Right atrium auricular region (tissue), 2 donors: ENCODE measurements at places on chromosomes 4 and X.

DNA sequence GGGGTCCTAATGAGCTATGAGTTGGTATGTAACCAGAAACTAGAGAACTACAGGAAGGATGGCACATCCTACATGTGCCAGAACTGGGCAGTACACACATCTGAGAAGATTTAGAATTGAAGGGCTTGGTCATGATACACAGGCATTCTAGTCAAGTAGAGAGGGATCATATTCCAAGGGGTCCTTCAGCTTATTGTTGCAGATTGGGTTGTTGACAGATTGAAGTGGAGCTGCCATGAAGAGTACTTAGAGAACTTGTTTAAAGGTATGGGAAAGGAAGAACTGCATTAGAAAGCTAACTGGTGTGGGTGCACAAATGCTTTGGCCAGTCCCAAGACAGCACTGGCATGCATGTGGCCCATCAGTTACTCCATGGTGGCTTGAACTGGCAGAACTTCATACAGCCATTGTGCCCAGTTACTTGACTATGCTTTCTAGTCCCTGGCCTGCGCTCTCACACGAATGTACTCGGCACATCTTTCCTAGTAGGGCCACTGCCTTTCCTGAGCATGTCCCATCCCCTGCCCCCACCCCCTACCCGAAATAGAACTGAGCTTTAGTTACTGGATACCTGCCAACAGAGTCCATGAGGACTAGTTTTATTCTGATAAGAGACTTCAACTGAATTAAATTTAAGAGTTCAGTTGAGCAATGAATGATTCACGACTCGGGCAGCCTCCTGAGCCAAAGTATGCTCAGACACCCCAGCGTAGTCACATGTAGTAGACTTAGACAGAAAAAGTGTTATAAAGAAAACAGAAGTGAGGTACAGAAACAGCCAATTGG, 64.0 kb downstream of the CCNG2 start:
- H3K4me3 ChIP-seq, result no peak overlapping the region
- H3K27ac ChIP-seq, result no peak overlapping the region
- peaks cover 6% of the 10 kb centered on the region for H3K4me1 ChIP-seq
- H3K36me3 ChIP-seq, result no peaks in the 10 kb centered on the region
- H3K27me3 ChIP-seq, result no peaks in the 10 kb centered on the region
- peak; percentile 70 for DNase-seq

GRCh38 chrX:54230435-54231148, 47.5 kb upstream of the FAM120C start:
- no peak overlapping the region for H3K4me3 ChIP-seq
- H3K27me3 ChIP-seq, result no peaks in the 10 kb centered on the region
- no peak overlapping the region for H3K27ac ChIP-seq
- no peaks in the 10 kb centered on the region for H3K36me3 ChIP-seq

GRCh38 chr4:168605411-168605810, 108.6 kb downstream of the PALLD start:
- no peak for DNase-seq
- no peaks in the 10 kb centered on the region for H3K36me3 ChIP-seq
- H3K4me1 ChIP-seq, result no peaks in the 10 kb centered on the region
- H3K27me3 ChIP-seq, result no peaks in the 10 kb centered on the region
- no peak overlapping the region for H3K4me3 ChIP-seq

GRCh38 chr4:92520563-92520962, 216.8 kb downstream of the GRID2 start:
- H3K36me3 ChIP-seq, result no peaks in the 10 kb centered on the region
- no peak overlapping the region for H3K27ac ChIP-seq
- no peaks in the 10 kb centered on the region for H3K4me1 ChIP-seq
- H3K27me3 ChIP-seq, result no peaks in the 10 kb centered on the region
- DNase-seq, result no peak
- H3K4me3 ChIP-seq, result no peak overlapping the region

DNA sequence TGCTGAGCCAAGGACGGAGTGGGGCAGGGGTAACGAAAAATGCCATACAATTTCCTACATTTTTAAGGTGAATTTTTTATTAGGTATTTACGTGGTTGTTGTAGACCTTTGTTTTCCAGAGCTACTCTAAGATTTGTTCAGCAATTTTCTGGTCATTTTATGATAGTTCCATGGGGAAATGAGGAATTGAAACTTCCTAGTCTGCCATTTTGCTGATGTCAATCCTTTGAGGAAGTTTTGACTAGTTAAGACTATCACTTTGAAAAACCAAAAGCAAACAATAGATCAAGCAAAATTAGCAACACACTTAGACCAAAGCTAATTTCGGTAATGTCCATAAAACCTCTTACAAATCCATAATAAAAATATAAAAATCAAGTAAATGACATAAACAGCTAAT, 7.0 kb upstream of the TLR3 start:
- no peaks in the 10 kb centered on the region for H3K27me3 ChIP-seq
- no peak overlapping the region for H3K27ac ChIP-seq
- H3K4me3 ChIP-seq, result no peak overlapping the region
- no peak for DNase-seq
- no peaks in the 10 kb centered on the region for H3K4me1 ChIP-seq

- no peak overlapping the region for H3K27ac ChIP-seq
- H3K4me3 ChIP-seq, result no peak overlapping the region
- H3K27me3 ChIP-seq, result no peaks in the 10 kb centered on the region
- no peaks in the 10 kb centered on the region for H3K4me1 ChIP-seq
- DNase-seq, result no peak
Measured at GRCh38 chr4:92968556-92968955, 664.8 kb downstream of the GRID2 start.

DNA sequence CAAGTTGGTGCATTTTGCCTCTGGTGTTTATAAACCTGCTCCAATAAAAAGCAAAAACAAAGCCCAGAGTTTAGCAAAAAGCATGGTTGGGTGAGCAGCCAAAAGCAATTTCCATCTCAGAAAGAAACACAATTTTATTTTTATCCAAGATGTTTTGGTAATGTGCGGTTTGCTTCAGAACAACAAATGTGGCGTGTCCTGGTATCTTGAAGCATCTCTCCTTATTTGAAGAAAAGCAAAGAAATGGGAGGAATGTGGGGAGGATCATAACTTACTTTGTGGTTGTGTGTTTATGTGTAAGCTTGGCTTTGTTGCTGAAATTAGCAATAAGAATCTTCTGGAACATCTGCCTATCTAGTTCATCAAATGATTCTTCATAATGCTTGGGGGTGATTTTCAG, 88.3 kb upstream of the DDX3X start:
- no peak overlapping the region for H3K4me3 ChIP-seq
- H3K27ac ChIP-seq, result no peak overlapping the region
- no peaks in the 10 kb centered on the region for H3K4me1 ChIP-seq
- no peak for DNase-seq
- H3K36me3 ChIP-seq, result no peaks in the 10 kb centered on the region

- no peak overlapping the region for H3K27ac ChIP-seq
- H3K4me3 ChIP-seq, result no peak overlapping the region
- no peak for DNase-seq
- no peaks in the 10 kb centered on the region for H3K27me3 ChIP-seq
- H3K4me1 ChIP-seq, result no peaks in the 10 kb centered on the region
- H3K36me3 ChIP-seq, result no peaks in the 10 kb centered on the region
Measured at GRCh38 chr4:80307183-80307735, 28.3 kb upstream of the CFAP299 start.

- no peaks in the 10 kb centered on the region for H3K36me3 ChIP-seq
- H3K27me3 ChIP-seq, result no peaks in the 10 kb centered on the region
- H3K27ac ChIP-seq, result no peak overlapping the region
- DNase-seq, result no peak
- H3K4me1 ChIP-seq, result no peaks in the 10 kb centered on the region
Measured at GRCh38 chr4:151025759-151026158, 10.7 kb upstream of the LRBA start.

GRCh38 chr4:181548873-181549575, 694.2 kb upstream of the TENM3 start:
- H3K27ac ChIP-seq, result no peak overlapping the region
- H3K27me3 ChIP-seq, result no peaks in the 10 kb centered on the region
- H3K4me1 ChIP-seq, result no peaks in the 10 kb centered on the region
- DNase-seq, result no peak
- H3K36me3 ChIP-seq, result no peaks in the 10 kb centered on the region

DNA sequence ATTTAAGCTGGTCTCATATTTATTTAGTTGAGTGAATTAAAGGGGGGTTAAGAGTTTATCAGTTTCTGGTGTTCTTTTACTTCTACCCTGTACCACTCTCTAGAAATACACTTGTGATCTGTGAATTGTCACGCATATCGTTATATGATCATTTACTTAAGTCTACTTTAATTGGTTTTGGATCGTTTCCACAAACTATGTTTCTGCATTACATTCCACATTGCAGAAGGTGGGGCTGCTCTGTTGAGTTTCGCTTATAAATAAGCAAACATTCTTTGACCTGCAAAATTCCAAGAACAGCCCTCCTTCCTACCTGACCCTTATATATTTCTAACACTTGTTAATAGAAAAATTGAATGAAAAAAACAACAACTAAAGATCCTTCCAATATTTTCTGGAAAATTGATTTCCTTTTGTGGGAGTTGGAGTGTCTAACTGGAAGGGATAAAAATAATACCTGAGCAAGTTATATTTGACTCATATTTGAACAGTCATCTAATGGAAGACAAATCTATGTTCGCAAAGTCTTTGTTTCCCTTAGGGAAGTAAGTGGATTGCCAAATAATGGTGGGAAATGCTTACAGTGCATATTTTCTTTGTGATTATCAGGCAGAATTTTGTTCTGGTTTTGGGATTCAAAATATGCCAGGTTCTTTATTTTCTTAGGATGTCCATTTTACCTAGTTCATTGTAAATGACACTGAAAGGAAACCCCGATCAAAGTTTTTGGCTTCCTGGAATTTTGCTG, 152.7 kb downstream of the RELL1 start:
- no peaks in the 10 kb centered on the region for H3K27me3 ChIP-seq
- no peak overlapping the region for H3K4me3 ChIP-seq
- no peaks in the 10 kb centered on the region for H3K36me3 ChIP-seq
- no peak for DNase-seq

GRCh38 chrX:145865082-145865481, 47.5 kb downstream of the SLITRK2 start:
- H3K36me3 ChIP-seq, result no peaks in the 10 kb centered on the region
- DNase-seq, result no peak
- H3K4me3 ChIP-seq, result no peak overlapping the region

- DNase-seq, result no peak
- H3K4me1 ChIP-seq, result no peaks in the 10 kb centered on the region
- no peaks in the 10 kb centered on the region for H3K36me3 ChIP-seq
- no peaks in the 10 kb centered on the region for H3K27me3 ChIP-seq
- no peak overlapping the region for H3K27ac ChIP-seq
Measured at GRCh38 chrX:110131031-110131430, 128.1 kb downstream of the TMEM164 start.

GRCh38 chr4:6875431-6875831, 34.2 kb upstream of the TBC1D14 start:
- H3K4me3 ChIP-seq, result no peak overlapping the region
- no peak overlapping the region for H3K27ac ChIP-seq
- H3K36me3 ChIP-seq, result peaks cover 86% of the 10 kb centered on the region
- no peak for DNase-seq

DNA sequence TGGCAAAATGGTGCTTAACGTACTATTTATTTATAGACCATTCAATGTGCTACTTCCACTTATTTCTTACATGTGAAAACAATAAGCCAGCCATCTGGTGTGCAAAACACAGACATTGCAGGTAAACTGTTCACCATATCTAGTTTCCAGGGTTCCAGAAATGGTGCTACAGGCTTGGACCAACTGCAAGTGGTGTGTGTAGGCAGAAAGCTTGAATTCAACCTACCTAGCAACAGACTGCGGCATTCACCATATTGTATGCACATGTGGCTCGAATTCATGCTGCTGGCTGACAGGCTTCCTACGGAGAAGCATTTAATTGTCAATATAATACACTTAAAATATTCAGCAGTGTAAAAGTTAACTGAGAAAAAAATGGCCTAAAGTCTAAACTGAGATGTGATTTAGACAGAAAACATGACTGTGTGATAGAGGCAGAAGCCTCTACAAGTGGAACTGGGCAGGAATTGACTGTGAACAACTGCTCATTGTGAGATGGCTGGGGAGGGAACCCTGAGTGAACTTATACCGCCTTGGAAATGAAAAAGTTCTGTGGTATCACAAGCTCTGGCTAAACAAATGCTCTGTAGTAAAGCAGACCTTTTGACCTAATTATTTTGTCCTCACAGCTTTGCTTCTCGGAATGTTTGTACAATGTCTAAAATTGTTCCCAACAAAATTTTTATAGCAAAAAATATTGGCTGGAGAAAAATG, 434.7 kb downstream of the GRIA2 start:
- DNase-seq, result no peak
- no peak overlapping the region for H3K4me3 ChIP-seq
- no peaks in the 10 kb centered on the region for H3K36me3 ChIP-seq

DNA sequence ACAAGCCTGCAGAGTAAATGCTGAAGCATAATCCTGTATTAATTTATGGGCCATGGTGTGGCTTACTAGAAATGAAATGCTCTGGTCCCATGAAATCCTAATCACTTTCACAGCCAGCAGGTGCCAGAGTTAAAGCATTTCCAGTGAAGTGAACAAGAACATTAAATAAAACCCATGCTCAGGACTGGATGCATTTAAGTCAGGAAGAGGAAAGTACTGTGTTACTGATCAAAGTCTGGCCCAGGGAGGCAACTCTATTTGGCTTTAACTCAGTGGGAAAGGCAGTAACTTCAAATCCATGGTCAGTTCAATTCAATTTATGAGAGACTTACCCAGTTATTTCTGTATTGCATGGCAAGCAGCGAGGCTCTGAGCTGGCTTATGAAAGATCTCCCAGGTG, 29.2 kb downstream of the AGA start:
- no peaks in the 10 kb centered on the region for H3K4me1 ChIP-seq
- H3K36me3 ChIP-seq, result no peaks in the 10 kb centered on the region
- no peak overlapping the region for H3K27ac ChIP-seq
- no peak for DNase-seq
- no peaks in the 10 kb centered on the region for H3K27me3 ChIP-seq

DNA sequence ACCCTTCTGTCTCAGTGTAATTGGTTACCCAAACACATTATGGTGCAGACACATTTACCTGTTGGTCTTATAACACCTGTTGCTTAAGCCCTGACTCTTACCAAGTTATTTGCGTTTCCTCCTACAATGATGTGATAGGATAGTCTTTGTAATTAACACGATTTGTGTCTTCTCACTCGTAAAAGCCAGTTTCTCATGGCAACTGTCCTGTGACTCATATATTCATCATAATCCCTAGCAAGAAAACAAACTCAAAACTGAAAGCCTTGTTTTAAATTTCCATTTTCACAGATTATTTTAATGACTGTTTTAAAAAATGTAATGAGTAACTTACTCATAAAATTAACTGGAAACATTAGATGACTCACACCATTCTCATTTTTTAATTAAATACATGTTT, 495.2 kb downstream of the NLGN4X start:
- H3K4me3 ChIP-seq, result no peak overlapping the region
- no peaks in the 10 kb centered on the region for H3K4me1 ChIP-seq
- DNase-seq, result no peak
- no peaks in the 10 kb centered on the region for H3K36me3 ChIP-seq

GRCh38 chr4:95318483-95318882, 230.3 kb downstream of the UNC5C start:
- H3K27me3 ChIP-seq, result no peaks in the 10 kb centered on the region
- no peaks in the 10 kb centered on the region for H3K4me1 ChIP-seq
- H3K4me3 ChIP-seq, result no peak overlapping the region
- no peak for DNase-seq

- no peak overlapping the region for H3K4me3 ChIP-seq
- no peaks in the 10 kb centered on the region for H3K36me3 ChIP-seq
- H3K27me3 ChIP-seq, result no peaks in the 10 kb centered on the region
- no peaks in the 10 kb centered on the region for H3K4me1 ChIP-seq
Measured at GRCh38 chrX:71949363-71949762, 38.7 kb downstream of the NHSL2 start.

- H3K4me3 ChIP-seq, result no peak overlapping the region
- H3K4me1 ChIP-seq, result no peaks in the 10 kb centered on the region
Measured at GRCh38 chrX:84729809-84730208, 227.6 kb upstream of the HDX start.

- no peak for DNase-seq
- no peaks in the 10 kb centered on the region for H3K36me3 ChIP-seq
- no peak overlapping the region for H3K27ac ChIP-seq
- no peaks in the 10 kb centered on the region for H3K4me1 ChIP-seq
Measured at GRCh38 chr4:177574446-177574845, 132.2 kb upstream of the AGA start.
